ENCODE measurements at places on chromosomes 1 and 21.

GRCh38 chr21:31455506-31455905 is 111.4 kb upstream of the TIAM1 start:
- DNase-seq: no peak

DNA sequence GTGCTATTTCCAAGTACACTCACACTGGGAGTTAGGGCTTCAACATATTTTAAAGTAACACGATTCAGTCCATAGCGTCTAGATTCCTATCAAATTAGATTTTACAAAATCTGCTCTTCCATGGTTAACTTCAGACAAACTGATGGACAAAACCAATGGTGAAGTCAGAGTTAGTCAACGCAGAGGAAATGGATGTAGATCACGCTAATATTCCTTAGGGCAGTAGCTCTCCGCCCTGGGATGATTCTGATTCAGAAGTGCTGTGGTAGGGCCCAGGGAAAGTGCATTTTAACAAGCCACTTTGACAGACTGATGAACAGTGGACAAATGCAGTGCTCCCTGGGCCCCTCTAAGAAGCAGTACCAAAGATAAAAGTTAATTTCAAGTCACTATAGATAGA is 83.2 kb downstream of the HIVEP3 start:
- no peak for DNase-seq

DNA sequence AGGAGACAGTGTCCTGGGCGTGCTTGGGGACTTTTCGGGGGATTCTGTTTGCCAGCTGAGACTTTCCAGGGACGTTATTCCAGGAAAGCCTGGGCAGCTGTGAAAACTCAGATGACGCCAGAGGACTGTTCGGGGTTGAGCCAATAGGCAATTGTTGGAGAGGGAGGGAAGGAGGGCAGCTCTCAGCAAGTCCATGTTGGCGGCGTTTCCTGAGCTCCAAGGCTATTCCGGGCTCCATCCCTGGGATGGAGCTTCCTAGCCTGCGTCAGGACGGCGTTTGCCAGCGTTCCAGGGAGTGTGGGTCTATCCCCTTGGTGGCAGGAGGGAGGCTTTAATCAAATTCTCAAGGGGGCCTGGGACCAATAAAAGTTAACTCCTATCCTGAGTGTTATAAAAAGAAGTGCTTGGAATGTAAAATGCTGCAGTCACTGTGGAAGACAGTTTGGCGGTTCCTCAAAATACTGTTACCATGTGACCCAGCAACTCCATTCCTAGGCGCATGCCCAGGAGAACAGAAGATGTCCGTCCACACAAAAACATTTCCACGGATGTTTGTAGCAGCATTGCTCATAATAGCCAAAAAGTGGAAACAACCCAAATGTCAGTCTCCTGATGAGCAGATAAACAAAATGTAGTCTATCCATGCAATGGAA is 15.2 kb downstream of the SLC27A3 start:
- no peak for DNase-seq

DNA sequence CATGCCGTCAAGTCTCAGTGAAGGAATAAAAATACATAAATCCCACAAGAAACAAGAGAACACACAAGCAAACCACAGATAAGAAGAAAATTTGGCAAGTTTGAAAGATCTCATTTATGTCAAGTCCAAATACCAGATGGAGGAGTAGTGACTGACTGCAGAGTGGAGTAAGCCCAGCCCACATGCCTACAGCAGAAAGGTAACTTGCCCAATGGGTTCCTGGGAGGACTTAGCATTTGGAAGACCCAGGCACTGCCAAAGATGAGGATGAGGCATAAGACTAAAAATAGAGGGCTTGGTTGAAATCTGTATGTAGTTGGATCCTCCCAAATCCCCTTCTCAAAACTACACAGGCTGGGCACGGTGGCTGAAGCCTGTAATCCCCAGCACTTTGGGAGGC is 70.8 kb downstream of the ZNF648 start:
- DNase-seq: no peak

DNA sequence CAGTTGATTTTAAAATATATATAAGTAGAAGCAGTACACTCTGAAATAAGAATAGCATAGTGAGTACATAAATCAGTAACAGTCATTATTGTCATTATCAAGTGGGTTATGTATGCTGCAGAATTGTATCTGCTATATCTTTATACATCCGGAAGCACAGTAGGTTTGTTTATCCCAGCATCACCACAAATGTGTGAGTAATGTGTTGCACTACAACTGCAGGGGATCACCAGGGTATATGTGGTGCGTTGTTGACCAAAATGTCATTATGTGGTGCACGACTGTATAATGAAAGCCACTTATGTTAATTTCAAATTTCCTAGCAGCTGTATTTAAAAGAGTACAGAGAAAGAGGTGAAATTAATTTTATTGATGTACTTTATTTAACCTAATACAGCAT is 87.7 kb upstream of the GADD45A start:
- no peak for DNase-seq

GRCh38 chr1:151715726-151716404 is 738 bp downstream of the CELF3 start:
- DNase-seq: no peak

GRCh38 chr21:34509151-34509550 is 2.9 kb downstream of the KCNE1 start:
- no peak for DNase-seq

DNA sequence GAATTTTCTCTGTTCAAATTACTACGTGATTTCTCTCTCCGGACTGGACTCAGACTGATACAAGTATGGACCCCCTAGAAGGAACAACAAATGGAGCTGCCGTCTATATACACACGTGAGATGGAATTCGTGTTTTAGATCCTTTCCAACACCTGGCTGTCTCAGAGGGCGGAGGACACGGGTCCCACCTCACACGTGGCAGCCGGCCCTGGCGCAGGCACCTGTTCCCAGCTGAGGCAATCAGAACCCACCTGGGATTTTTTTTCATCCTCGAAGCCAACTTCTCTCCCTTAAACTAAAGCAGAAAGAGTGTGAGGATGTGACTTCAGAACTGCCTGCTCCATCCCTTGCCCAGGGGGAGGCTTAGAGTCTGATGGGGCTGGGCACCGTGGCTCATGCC is 34.1 kb upstream of the SCCPDH start:
- no peak for DNase-seq

DNA sequence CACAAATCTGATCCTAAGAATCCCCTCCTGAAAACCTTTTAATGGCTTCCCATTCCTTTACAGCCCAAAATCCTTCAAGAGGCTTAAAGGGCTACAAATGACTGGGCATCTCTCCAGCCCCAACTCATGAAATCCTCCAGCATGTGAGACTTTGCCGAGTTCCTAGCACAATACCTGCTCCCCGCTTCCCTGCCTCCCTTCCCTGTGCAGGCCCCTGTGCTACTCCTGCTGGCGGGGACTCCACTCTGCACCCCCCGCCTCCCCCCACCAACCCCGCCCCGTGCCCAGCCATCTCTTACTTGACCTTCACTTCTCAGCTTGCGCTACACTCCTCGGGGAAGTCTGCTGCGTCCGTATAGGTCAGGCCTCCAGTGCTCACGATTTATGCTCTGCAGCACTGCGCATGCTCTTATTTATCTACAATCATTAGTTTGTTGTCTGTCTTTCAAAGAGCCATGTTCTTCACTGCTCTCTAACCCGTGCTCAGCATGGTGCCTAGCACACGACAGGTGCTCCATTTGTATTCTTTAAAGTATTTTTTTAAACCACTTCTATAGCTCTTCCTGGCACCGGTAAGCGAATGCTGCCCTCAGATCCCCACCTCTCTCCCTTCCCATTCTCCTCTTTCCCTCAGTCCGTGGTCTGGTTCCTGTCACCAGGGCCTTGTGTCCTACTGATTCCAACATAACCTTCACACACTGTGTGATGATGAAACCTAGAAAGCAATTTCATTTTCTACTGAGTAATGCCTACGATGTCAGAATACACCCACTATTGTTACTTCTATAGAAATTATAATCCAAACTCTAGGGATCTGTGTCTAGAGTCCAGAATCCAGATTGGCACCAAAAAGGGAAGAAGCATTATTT is 37.5 kb upstream of the PLA2G2C start:
- no peak for DNase-seq

DNA sequence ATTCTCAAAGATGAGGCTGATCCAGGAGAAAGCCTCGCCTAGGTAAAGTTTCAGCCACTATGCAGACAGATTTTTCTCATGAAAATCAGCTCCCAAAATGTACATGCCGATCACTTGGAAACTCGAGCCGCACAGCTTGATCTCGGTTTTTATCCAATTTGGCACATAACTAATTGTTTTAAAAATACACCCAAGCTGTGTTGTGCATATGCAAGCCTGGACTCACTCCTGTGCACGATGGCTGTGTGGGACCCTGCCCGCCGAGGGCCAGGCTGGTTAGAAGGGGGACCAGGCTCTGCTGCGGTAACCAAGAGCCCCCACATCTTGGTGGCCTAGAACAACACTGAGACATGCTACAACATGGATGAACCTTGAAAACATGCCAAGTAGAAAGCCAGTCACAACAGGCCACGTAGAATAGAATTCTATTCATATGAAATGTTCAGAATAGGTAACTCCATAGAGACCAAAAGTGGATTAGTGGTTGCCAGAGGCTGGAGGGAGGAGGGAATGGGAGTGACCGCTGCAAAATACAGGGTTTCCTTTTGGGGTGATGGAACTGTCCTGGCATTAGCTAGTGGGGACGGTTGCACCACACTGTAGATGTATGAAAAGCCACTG is 16.1 kb upstream of the LDLRAP1 start:
- no peak for DNase-seq

- no peak for DNase-seq
These were observed 1.7 kb upstream of the GPR37L1 start for GRCh38 chr1:202121006-202121405.

DNA sequence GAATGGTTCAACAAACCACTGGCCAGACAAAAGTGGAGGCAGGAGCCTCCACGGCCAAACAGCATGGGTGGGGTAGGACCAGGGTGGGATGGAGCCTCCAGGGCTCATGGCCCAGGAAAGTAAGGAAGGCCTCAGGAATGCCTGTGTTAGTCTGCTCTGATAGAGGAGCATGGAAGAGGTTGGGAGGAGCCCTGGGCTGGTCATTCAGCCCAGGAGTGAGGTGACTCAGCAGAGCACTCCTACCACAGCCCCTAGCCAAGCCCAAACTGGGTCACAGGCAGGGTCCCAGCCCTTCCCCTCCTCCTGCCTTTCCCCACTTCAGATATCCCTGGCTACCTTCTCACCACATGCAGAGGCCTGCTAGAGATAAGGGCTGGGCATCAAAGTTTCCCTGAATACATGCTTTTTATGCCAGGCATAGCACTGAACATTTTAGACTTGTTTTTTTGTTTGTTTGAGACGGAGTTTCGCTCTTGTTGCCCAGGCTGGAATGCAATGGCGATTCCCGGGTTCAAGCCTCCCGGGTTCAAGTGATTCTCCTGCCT is 3.1 kb upstream of the SHISA4 start:
- DNase-seq: no peak

DNA sequence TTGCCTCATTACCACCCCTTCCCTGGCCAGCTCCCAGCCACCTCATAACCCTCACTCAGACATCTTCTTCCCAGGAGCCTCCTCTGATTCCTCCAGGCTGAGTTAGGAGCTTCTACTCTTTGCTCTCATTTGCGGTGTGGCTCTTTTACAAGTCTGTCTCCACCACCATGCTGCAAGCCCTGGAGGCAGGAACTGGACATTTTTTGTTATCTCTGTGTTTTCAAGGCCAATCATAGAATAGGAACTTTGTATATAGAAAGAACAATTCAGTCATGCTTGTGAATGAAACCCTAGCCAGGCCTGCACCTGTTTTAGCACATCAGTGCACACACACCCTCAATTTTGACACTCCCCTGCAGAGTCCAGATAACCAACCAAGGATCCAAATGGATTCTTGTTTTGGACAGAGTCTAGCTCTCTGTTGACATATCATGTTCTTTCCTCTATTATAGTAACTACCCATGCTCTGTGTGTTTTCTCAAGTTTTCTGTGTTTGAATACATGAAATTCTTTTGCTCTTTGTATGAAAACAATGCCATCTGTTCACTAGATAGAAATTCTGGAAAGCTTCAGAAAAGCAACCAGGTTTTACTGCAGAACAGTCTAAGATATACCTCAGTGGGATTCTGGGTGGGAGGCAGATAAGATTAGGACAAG is 60.9 kb upstream of the ZNF648 start:
- no peak for DNase-seq

DNA sequence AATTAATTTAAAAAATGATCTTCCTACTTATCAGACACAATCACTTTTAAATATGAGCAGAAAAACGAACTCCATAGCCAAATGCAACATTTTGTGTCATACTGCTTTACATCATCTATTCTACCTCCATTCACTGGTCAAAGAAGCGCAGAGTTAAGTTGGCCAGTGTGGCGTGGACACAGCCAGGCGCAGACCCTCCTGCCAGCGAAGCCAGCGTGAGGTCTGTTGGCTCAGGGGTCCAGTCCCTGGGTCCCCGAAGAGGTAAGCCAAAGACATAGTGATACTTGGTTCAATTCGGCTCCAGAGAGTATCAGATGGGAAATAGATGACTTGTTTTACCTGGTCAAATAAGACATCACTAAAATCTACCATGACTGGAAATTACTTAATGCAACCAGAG is 59.2 kb downstream of the B3GALT5 start:
- DNase-seq: no peak

- DNase-seq: no peak
These were observed 22.5 kb upstream of the RHBDL2 start for GRCh38 chr1:38964140-38964548.

DNA sequence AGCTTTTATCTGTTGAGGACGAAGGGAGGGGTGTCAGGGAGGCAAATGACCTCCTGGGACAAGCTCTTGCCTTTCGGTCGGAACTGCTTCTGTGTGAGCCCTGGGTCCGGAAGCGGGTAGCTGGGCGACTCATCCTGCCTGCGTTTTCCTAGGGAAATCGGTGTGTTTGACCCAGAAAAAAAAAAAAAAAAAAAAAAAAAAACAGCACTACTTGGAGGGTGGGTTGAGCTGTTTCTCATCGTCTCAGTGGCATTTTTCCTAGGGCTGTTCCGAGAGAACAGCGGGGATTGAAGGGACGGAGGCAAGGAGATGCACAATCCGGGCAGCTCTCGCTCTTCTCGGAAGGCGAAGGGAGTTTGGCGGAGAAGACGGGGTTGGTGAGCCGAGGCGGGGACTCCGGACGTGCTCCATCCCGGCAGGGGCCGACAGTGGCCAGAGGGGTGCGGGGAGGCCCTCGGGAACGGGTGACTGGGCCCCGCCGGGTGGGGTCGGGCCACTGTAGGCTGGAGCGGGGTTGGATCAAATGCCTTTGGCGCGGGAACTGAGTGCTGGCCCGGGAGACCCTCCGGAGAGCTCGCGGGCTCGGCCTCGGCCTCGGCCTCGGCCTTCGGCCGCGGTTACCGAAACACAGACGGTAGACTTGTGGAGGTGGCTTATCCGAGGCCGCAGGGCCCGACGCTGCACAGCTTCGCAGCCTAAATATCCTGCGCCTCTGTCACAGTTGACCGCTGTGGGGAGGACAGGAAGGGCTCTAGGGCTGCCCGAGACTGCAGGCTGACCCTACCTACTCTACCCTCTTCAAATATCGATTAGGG is 2.4 kb upstream of the BARHL2 start:
- DNase-seq: no peak

- no peak for DNase-seq
These were observed 7.9 kb upstream of the PLA2G2C start for GRCh38 chr1:20194224-20194623.

DNA sequence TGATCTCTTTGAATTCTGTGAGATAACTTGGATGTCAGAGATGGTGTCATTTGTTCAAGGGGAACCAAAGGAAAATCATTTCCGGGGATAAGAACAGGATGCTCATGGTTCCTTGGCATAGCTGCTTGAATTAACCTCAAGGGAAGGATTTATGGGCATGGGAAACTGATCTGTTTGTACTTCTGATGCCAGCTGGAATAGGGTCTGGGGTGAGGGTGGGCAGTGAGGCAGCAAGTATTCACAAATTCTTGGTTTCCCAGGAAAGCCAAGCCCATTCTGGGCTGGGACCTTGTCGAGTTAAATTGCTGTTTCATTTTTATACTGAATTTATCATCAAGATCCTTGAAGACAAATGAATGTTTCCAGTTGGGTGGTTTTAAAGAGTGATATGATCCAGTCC is 14.1 kb downstream of the INTS3 start:
- DNase-seq: no peak
